Progenitor cell of endocrine pancreas (in vitro differentiated cells): ENCODE measurements at places on chromosomes 2 and 18. TPM values are rescaled to one million over a fixed set of nuclear protein-coding genes. Genes with fewer than 3 reads are reported as not detected.

DNA sequence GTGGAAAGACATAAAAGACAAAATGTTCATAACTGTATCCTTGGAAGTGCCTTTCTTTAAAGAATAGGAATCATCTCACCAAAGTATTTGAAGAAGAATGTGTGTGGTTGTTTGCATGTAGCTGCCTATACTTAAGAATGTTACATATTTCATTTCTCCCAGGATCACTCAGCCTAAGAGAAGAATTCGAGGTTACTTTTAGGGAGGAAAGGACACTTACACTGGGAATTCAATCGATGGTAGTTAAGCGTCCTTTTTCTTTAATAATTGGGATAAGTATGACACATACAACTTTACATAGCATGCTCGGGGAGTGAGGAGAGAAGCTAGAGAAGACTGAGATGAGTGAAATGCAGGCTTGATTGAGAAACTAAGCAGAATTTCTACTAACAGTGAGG is 22.0 kb upstream of the CYP1B1 start:
- DNase-seq = no peak

DNA sequence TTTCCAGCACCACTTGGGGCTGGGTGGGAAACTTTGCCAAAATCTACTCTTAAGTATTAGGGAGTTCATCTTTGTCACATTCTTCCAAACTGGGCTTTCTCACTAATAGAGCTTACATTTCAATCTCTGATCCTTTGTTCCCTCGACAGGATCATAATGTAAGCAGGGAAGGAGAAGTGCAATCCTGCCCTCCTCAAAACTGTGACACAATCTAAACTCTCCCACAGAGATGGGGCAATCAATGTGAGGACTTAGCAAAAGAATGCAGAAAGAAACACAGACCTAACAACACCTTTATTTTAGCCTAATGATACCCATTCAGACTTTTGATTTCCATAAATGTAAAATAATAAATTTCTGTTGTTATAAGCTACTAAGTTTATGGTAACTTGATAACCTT is 40.8 kb downstream of the DSEL start:
- DNase-seq = no peak

DNA sequence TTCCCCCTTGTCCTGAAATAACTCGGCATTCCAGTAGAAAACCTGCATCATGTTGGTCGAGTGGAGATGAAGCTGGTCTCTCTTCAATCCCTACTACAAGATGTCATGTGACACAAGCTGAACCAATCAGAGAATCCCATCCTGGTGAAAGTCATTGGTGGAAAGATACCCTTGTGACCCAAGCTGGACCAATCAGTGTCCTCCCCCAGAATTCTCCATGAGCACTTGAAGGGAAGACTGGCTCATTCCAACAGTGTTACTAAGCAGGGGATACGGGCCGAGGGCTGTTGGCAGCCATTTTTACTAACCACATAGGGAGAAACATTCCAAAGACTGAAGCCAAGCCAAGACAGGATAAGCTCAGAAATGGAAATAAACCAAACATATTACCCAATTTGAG is 298.3 kb downstream of the ICOS start:
- DNase-seq = no peak

DNA sequence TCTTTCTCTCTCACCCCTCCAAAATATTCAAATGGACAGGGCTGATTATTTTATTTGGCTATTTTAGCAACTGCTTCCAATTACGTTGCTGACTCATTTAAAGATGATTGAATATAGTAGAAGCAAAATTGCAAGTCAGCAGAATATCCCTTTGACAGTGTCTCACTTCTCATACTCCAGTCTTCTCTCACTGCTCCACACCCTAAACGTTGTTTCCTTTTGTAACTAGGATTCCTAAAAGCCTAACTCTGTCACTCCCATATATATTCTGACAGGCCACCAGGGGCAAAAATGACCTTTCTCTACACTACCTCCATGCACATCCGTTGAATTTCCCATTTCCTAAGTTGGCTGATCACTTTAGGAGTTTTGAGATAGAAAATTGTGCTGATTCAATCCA is 351.1 kb downstream of the RND3 start:
- no peak for DNase-seq

- no peak for DNase-seq
Measured at GRCh38 chr2:215796140-215796855, 217.1 kb downstream of the MREG start.

- no peak for DNase-seq
Measured at GRCh38 chr18:23277399-23277798, 142.1 kb downstream of the CABLES1 start.

DNA sequence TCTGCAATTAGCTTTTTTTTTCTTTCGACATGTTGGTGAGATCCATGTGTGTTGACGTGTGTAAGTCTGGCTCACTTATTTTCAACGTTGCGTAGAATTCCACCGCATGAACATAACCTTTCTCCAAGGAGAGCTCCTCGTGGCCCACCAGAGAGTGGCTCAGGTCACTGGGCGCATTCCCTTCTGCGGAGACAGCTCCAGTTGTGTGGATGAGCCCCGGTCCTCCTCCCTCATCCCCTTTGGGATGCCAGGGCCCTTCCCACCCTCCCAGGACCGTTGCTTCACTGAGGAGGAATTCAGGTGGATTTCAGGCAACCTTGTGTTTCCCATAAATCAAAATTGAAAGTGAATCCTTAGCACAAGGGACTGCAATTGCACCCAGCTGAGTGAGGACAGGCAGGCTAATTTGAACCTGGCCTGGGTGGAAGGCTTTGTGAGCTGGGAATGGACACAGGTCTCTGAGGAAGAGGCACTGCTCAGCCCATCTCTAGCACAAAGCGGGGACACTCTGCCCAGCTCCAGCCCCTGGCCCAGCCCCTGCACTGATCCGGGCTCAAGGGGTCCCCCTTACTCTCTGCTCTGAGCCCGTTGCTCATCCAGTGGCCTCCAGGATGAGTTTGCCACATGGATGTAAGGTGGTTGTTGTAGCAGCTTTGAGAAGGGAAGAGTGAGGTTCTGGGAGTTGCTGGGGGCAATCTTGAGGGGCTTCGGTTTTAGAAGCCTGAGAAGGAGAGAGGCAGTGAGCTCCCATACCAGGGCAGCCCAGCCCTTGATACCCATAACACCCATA is 57.8 kb upstream of the HAAO start:
- no peak for DNase-seq

GRCh38 chr2:20378891-20379519 is 28.4 kb upstream of the PUM2 start:
- peak; percentile 49 for DNase-seq

- DNase-seq = peak; percentile 7
Measured at GRCh38 chr2:241003369-241003768, 5.0 kb downstream of the SNED1 start.

- DNase-seq = no peak
Measured at GRCh38 chr2:217371781-217372213, 511.9 kb upstream of the TNP1 start.

DNA sequence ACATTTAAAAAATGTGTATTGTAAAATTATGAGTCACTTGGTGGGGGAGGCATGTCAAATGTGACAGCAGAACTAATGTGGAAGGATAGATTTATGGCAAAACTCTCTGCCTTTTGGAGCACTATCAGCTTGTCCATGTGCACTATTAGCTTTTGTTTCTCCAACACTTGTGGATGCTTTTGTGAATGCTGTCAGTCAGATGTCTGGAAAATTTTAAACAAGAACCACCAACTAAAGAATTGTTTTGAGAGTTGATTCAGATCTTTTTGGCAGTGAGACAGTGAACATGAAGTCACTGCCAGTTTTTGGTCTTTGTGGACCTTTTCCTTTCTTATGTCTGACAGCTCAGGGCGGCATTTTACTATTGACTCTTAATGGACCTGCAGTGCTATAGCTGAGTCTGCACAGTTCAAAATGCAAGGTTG is 72.4 kb downstream of the KIAA1328 start:
- DNase-seq = no peak

DNA sequence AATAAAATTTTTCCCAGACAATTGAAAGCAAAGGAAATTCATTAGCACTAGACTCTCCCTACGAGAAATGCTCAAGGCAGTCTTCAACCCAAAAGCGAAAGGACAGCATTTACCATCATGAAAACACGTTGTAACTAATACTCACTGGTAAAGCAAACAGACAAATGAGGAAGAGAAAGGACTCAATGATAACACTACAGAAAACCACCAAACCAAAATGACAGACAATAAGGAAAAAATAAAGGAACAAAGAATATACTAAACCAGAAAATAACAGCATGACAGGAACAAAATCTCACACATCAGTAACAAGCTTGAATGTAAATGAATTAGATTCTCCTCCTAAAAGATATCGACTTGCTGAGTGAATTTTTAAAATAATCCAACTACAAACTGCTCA is 190.7 kb downstream of the NOL4 start:
- DNase-seq = no peak

- DNase-seq = no peak
Measured at GRCh38 chr2:100880730-100881129, 60.8 kb downstream of the NPAS2 start.

- DNase-seq = no peak
Measured at GRCh38 chr2:169540146-169540545, 30.6 kb downstream of the KLHL41 start.

DNA sequence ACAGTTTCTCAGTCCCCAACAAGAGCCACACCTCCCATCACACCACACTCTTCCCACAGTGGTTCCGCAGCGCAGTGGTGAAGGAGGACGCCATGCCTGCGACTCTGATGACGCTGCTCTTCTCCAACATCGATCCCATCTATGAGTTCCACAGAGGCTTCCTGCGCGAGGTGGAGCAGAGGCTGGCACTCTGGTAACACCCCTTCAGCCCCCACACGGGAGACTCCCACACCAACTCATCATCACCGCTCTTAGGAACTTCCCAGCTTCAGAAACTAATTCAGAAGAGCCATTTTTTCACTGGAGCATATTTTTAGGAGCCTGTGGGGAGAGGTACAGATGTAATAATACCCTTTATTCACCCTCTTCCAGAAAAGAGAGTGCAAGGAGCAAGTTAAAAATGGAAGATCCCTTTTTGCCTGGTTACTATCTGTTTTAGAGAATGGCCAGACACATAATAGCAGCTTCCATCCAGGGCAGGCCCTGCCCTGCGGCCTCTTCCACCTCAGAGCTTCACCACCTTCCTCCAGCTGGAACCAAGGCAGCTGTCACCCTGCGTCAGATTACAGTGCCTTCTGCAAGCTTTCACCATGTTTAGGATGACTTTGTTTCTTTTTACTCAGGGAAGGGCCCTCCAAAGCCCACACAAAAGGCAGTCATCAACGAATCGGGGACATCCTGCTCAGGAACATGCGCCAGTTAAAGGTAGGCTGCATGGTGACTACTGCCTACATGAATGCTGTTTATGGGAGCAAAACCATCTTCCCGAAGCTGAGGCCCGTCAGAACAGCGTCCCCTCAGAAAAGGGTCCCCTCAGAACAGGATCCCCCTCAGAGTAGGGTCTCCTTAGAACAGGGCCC is 44.9 kb downstream of the STK25 start:
- DNase-seq = no peak

DNA sequence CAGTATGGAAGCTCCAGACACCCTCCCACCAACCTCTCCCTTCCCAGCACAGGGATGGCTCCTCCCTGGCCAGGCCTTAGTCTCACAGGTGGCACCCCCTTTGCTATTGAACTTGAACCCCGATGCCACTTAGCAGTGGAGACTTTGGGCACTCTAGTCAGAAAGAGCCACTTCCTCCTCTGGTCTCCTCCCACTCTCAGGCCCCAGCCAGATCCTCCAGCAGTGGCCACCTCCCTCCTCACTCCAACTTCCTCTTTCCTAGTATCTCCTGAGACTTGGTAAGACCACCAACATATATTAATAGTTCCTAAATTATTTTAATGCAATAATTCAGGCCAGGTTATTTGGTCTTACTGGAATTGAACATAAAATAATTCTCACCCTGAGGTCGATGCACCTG is 437.2 kb upstream of the ID2 start:
- DNase-seq = no peak

- no peak for DNase-seq
Measured at GRCh38 chr2:240909216-240909974, 3.3 kb downstream of the CROCC2 start.

DNA sequence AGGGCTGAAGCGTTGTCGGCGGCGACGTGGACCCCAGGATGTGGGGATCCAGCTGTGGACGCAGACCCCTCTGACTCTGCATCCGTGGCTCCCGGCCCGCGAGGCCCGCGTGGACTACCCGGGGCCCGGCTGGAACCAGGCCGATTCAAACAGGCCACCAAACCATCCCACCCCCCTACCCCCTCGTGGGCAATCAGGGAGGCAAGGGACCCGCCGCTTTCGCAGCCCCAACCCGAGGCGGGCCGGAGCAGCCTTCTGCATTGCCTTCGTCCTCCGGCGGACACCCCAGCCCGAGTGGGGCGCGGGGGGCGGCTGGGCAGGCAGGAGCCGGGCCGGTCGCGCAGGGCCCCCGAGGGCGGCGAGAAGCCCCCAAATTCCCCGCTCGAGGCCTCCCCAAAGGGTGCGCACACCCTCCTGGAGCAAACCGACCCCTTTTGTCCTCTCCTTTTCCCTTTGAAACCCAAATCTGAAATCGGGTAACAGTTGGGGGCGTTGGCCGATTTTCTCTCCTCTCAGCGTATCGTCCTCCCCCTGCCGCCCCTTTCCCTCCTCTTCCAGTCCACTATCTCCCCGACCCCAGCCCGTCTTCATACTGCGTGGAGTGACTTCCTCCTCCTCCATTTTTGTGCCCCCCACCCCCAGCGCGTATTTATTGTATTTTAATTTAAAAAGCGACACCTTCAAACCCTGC is 7.4 kb downstream of the SP9 start:
- no peak for DNase-seq

GRCh38 chr2:8469709-8470493 is 212.0 kb upstream of the ID2 start:
- DNase-seq = no peak

GRCh38 chr18:26504831-26505230 is 43.5 kb downstream of the KCTD1 start:
- DNase-seq = no peak

DNA sequence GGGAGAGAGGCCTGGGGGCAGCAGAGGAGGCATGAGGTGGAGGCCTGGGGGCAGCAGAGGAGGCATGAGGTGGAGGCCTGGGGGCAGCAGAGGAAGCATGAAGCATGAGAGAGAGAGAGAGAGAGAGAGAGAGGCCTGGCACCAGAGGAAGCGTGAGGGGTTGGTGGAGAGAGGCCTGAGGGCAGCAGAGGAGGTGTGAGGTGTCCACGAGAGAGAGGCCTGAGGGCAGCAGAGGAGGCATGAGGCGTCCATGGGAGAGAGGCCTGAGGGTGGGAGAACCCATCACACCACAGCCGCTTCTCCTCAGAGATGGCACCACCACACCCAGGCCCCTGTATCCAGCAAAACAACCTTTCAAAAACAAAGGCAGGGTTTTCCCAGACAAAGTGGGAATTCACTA is 55.7 kb upstream of the KCNG2 start:
- no peak for DNase-seq

GRCh38 chr18:13406049-13406615 is 187.6 kb downstream of the LDLRAD4 start:
- no peak for DNase-seq

Gene DYNAP
- not detected in 2 replicates for total RNA-seq

Gene GKN1
- total RNA-seq = not detected in 2 replicates

Gene CROCC2
- 0.36 and 0.40 TPM in 2 replicates for total RNA-seq

Gene REG3A
- total RNA-seq = not detected in 2 replicates

Gene SCN7A
- 3.3 and 4.5 TPM in 2 replicates for total RNA-seq

Gene CRYGD
- not detected in 2 replicates for total RNA-seq

Gene MTCL1
- 81.5 and 85.6 TPM in 2 replicates for total RNA-seq

Gene NAT8
- total RNA-seq = not detected in 2 replicates

Gene TMSB10
- total RNA-seq = 2,013 and 2,136 TPM in 2 replicates

Gene MYO3B
- total RNA-seq = 0.22 TPM in 1 of 2 replicates, not detected in the other

Gene STON1
- 8.2 and 8.6 TPM in 2 replicates for total RNA-seq

Gene PSD4
- total RNA-seq = 27.1 and 30.7 TPM in 2 replicates

Gene TEX44
- not detected in 2 replicates for total RNA-seq

Gene SCN9A
- 23.5 and 23.7 TPM in 2 replicates for total RNA-seq

Gene RRM2
- total RNA-seq = 70.3 and 79.8 TPM in 2 replicates

Gene TIGD1
- total RNA-seq = 11.9 and 12.0 TPM in 2 replicates

Gene CCDC148
- 3.9 and 4.6 TPM in 2 replicates for total RNA-seq
